ENCODE measurements at places on chromosomes 6 and 20. TPM values are rescaled to one million over a fixed set of nuclear protein-coding genes. Genes with fewer than 3 reads are reported as not detected.

Gene PDE10A
- 6.0 TPM for total RNA-seq

- H3K4me3 ChIP-seq: no peak overlapping the region
- peaks cover 33% of the 10 kb centered on the region for H3K27me3 ChIP-seq
- DNase-seq: no peak
- H3K36me3 ChIP-seq: no peaks in the 10 kb centered on the region
Measured at GRCh38 chr6:168712993-168713392, 272.0 kb downstream of the SMOC2 start.

DNA sequence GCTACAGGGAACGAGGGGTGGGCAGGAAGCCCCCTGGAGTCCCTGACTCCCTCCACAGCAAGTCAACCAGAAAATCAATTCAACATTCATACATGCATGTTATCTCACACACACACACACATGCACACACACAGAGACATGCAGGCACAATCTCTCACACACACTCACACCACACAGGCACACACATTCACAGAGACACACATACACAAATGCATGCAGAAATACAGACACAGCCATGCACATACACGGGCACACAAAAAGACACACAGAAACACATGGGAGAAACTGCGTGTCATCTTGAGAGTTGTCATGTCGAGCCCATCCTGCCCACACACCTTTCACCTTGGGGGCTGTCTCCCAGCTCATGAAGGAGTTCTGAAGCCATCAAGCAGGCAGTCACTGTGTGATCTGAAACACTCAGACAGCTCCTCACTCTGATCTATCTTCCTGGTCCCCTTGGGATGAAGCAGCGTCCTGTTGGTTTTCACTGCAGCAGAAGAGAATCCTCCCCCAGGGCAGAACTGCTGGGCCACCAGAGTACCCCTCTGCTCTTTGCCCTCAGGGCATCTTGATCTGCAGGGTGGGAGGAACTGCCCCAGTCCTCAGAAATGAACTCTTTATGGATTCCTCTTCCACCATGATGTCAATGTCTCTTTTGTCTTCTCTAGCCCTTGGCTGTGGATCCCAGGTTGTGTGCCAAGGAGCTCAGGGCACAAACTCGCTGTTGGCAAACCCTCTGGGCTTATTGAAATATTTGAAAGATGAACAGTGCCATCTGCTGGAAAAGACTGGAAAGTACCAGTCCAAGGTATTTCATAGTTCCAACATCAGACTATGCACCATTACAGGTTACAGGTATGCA lies 8.8 kb downstream of the RAET1L start:
- no peak overlapping the region for H3K27ac ChIP-seq
- H3K4me3 ChIP-seq: no peak overlapping the region
- peaks cover 56% of the 10 kb centered on the region for H3K27me3 ChIP-seq
- no peaks in the 10 kb centered on the region for H3K4me1 ChIP-seq
- no peaks in the 10 kb centered on the region for H3K36me3 ChIP-seq

Gene ATP6V1G2
- 0.75 TPM for total RNA-seq

GRCh38 chr6:46781478-46782378 lies 11.5 kb upstream of the MEP1A start:
- no peak overlapping the region for H3K27ac ChIP-seq
- no peak overlapping the region for H3K4me3 ChIP-seq
- H3K4me1 ChIP-seq: no peaks in the 10 kb centered on the region
- H3K36me3 ChIP-seq: no peaks in the 10 kb centered on the region
- peaks cover 3% of the 10 kb centered on the region for H3K27me3 ChIP-seq

DNA sequence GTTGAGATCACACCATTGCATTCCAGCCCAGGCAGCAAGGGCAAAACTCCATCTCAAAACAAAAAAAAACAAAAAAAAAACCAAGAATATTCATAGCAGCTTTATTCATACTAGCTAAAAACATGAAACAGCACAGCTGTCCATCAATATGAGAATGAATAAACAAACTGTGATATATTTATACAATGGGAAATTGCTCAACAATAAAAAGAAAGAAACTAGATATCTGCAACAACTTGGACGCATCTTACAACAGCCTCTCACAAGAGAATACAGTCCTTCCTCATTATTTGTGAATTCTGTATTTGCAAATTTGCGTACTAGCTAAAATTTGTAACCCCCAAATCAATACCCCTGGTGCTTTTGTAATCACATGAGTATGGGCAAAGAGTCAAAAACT lies 28.2 kb upstream of the SPAG4 start:
- H3K27me3 ChIP-seq: no peaks in the 10 kb centered on the region
- H3K4me1 ChIP-seq: no peaks in the 10 kb centered on the region
- H3K27ac ChIP-seq: no peak overlapping the region
- no peaks in the 10 kb centered on the region for H3K36me3 ChIP-seq

- no peak overlapping the region for H3K27ac ChIP-seq
- DNase-seq: no peak
- H3K4me1 ChIP-seq: no peaks in the 10 kb centered on the region
- no peak overlapping the region for H3K4me3 ChIP-seq
- no peaks in the 10 kb centered on the region for H3K36me3 ChIP-seq
Measured at GRCh38 chr6:38527371-38527770, 112.4 kb downstream of the BTBD9 start.

Gene SLC22A2
- total RNA-seq: not detected

GRCh38 chr20:32878820-32879219 lies 20.1 kb downstream of the EFCAB8 start:
- no peaks in the 10 kb centered on the region for H3K27me3 ChIP-seq
- no peaks in the 10 kb centered on the region for H3K4me1 ChIP-seq
- no peak overlapping the region for H3K4me3 ChIP-seq
- no peak overlapping the region for H3K27ac ChIP-seq
- no peak for DNase-seq

Gene GPLD1
- 3.1 TPM for total RNA-seq

GRCh38 chr20:5990946-5991345 lies 40.5 kb downstream of the MCM8 start:
- H3K27me3 ChIP-seq: no peaks in the 10 kb centered on the region
- H3K27ac ChIP-seq: no peak overlapping the region
- no peak overlapping the region for H3K4me3 ChIP-seq
- DNase-seq: no peak

GRCh38 chr6:15675536-15676220 lies 12.8 kb upstream of the DTNBP1 start:
- H3K27ac ChIP-seq: no peak overlapping the region
- DNase-seq: no peak
- H3K27me3 ChIP-seq: no peaks in the 10 kb centered on the region
- H3K36me3 ChIP-seq: no peaks in the 10 kb centered on the region
- no peaks in the 10 kb centered on the region for H3K4me1 ChIP-seq
